ENCODE measurements at places on chromosomes 1 and 21.

DNA sequence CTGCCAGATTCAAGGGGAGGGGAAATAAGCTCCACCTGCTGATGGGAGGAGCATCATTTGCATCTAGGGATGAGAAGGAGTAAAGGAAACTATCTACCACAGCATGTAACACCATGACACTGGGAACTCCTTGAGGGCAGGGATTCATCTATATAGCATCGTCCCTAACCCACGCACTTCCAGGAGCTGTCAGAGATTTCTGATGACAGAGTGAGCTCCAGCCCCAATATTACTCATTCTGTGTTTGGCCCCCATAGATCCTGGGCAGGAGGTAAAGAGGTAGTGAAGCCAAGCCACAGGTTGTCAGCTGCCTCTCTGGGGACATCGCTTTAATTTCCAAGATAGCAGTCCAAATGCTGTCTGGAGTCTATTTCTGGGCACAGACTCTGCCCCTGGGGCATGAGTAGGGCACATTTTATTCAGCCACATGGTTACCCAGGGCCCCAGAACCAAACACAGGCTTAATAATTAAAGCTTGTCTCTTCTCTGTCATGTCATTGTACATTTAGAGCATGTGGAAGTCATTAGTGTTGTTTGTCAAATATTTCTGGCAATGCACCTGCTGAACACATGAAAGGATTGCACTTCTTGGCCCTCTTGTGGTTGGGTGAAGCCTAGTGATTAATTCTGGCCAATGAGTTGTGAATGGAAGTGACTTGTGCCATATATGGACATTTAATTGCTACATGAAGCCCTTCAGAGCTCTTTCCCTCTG lies 105.9 kb upstream of the POU3F1 start:
- no peak for DNase-seq

- no peak for DNase-seq
These were observed 112.2 kb downstream of the ITSN1 start for GRCh38 chr21:33754481-33754880.

- DNase-seq: no peak
These were observed 5.8 kb downstream of the FAM43B start for GRCh38 chr1:20558191-20558590.

DNA sequence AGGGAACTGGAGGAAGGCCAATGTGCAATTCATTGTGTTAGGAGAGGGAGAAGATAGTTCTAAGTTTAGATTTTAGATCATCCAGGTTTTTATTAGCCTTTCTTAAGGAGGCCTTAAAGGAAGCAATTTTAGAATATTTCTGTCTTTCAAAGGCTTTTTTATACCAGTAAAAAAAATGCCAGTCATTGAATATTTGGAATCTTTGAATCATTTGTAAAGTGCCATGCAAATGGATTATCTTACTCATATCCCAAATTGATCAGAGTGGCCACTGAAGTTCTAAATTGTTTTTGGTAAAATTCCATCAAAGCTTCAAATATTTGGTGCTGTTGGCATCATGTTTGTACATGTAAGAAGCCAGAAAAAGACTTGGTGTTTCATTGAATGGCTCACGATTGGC lies 244.8 kb downstream of the RPS6KC1 start:
- no peak for DNase-seq

DNA sequence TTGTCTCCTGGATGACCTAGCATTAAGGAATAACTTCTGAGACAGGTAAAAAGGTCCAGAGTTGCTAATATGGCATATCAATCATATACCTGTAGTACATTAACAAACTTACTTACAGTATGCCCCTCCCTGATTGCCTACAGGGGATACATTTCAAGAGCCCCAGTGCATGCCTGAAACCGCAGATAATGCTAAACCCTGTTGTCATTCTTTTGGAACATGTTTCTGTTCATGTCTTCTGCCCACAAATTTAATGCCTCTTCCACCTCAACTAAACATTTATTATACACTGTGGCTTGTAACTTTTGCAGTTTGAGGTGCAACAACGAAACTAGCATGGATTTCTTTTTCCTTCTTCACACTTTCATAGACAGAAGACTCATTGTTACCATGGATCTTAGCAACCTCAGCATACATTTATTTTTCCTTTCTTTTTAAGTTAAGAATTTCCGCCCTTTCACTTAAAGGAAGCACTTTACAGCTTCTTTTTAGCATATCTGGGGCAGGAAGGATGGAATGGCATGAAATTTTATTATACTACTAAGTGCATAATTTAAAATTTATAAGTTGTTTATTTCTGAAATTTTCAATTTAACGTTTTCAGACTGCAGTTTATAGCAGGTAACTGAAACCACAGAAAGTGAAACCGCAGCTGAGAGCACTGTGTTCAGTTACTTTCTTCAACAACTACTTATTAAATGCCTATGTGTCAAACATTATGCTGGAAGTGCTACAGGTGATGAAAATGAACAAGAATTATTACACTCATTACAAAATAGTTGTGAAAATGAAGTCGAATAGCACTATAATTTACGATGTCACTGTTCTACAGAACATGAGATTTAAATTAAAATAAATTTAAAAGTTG lies 25.3 kb downstream of the F13B start:
- DNase-seq: no peak

- no peak for DNase-seq
These were observed 20.0 kb upstream of the CPT2 start for GRCh38 chr1:53176452-53177208.

DNA sequence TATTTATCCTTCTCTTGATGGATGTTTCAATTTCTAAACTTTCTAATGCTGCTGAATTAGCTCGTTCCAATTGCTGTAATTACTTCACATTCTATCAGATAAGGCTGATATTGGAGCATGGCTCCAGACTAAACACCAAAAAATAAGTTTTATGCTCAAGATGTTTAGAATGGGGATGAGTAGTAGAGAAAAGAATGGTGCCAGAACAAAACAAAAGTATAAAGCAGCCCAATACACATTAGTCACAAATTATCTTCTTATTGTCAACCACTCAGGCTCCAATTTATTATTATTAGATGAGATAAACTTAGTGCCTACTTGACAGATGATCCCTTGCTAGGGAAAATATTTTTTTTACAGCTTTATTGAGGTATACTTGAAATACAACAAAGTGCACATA lies 21.8 kb downstream of the ATPAF1 start:
- no peak for DNase-seq

- no peak for DNase-seq
These were observed 402.4 kb downstream of the OMA1 start for GRCh38 chr1:58143972-58144697.

GRCh38 chr1:204123376-204123775 lies 28.5 kb downstream of the ETNK2 start:
- DNase-seq: no peak

GRCh38 chr1:234309598-234310459 lies 63.4 kb upstream of the COA6 start:
- DNase-seq: peak; percentile 83

DNA sequence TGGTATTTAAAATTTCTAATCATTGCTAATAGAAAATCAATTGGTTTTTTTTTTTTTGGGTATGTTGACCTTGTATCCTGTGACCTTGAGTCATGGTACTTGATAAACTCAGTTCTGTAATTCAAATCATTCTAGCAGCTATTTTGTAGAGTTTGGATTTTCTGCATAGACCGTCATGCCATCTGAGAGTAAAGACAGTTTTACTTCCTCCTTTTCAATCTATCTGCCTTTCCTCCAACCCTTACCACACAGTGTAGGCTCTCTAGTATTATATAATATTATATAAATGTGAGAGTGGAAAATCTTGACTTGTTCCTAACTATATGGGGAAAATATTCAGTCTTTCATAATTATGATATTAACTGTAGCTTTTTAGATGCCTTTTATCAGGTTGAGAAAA lies 7.0 kb downstream of the TDRD5 start:
- DNase-seq: no peak

- DNase-seq: no peak
These were observed 107.4 kb upstream of the ESRRG start for GRCh38 chr1:216830424-216831210.

GRCh38 chr1:246078888-246079252 lies 428.2 kb downstream of the SMYD3 start:
- no peak for DNase-seq

GRCh38 chr1:9438431-9439073 lies 100.7 kb upstream of the SLC25A33 start:
- DNase-seq: no peak

GRCh38 chr1:56106531-56107274 lies 472.7 kb downstream of the PLPP3 start:
- DNase-seq: no peak

GRCh38 chr1:224996266-224996665 lies 66.8 kb downstream of the DNAH14 start:
- DNase-seq: no peak

DNA sequence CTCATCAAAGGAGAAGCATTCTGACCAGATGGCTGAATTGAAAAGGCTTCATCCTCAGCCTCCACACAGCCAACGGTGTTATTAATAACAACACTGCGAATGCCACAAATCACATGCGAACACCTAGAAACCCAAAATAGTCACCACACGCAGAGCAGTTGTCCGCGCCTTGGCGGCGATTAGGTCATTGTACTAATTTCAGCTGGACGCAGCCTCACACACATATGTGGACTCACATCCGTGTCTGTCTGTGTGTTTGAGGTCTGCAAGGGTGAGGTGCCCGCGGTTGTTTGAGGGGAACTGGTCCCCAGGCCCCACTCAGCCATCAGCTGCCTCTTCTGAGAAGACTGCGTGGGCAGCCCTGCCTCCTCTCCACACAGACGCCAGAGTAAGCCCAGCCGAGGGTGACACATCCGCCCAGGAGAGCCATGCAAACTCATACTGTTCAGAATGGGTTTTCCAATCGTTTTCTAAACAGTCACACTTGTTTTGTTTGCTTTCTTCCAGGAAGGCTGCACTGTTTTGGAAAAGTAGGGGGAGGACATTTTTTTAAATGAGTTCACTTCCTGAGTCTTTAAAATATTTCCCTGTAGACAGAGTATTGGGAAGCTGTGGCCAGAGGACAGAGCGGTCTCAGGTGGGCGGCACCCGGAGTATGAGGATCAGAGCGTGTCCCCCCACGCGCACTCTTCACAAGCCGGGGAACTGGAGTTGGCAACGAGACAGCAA lies 53.4 kb downstream of the TOMM20 start:
- peak; percentile 71 for DNase-seq

DNA sequence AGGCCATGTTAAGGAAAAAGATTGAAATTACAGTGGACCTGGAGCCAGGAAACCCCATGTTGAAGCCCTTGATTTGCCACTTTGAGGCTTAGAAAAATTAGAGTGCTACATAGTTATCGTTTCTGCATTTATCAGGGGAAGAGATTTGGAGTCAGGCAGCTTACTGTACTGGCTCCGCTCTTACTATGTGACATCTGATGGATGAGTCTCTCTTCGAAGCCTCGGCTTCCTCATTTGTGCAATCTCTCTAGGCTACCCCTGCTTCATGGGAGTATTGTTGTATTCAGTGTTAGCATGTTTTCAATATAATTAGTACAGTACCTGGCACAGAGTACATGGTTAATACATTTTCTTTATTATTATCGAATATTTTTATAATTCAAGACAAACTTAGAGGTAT lies 480.4 kb upstream of the USP24 start:
- no peak for DNase-seq

DNA sequence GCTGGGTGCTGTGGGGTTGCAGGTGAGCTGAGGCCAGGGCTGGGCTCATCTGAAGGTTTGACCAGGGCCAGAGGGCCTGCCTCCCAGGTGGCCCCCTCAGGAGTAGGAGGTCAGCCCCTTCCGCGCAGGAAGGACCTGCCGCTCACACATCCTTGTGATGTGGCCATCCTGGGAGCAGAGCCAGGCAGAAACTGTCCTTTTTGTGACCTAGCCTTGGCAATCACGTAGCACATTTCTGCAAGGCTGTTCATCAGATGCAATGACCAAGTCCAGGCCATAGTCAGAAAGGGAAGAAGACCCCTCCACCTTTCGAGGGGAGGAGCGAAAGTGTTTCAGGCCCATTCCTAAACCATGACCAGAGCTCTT lies 55.5 kb upstream of the TRAPPC10 start:
- no peak for DNase-seq

DNA sequence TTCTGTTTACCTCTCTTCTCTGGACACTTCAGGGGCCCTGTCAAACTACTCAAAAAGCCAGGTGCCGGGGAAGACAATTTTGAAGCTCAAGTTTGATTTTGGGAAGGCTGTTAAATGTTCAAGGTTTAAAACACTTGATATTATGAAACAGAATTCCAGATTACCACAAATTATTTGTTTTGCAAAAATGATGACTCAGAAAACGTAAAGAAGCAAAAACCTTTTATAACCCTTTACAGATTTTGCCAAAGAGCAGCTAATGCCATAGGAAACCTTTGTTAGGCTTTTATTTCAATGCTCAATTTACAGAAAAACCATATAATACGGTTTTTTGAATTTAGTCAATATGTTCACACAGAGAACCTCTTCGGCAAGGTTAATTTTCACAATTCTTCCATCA lies 593.4 kb upstream of the ZP4 start:
- no peak for DNase-seq

DNA sequence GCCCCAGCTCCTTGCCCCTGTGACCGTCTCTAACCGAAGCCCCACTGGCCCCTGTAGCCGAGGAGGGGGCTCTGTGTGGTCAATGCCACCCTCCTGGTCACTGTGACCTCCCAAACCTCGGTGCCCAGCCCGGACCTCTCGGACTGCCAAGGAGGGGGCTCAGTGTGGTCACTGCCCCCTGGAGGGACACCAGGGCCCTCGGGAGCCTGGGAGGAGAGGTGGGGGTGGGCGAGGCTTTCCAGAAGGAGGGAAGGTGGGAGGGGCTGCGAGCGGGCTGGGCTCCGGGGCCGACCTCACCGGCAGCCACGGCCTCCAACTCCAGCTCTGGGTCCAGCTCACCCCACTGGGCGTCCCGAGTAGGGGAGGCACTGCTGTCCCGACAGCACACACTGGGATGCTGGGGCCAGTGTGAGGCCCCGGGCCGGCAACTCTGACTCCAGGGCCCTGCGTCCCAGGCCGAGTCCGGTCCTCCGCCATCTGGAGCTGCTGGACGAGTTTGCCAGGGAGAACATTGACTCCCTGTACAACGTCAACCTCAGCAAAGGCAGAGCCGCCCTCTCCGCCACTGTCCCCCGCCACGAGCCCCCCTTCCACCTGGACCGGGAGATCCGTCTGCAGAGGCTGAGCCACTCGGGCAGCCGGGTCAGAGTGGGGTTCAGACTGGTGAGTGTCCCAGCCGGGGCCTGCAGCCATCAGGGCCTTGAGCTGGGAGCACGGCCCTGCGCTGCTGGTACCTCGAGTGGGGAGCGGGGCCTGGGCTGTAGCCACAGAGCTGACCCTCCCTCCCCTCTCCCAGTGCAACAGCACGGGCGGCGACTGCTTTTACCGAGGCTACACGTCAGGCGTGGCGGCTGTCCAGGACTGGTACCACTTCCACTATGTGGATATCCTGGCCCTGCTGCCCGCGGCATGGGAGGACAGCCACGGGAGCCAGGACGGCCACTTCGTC lies 6.4 kb downstream of the SCNN1D start:
- no peak for DNase-seq
